ENCODE measurements at places on chromosomes 2 and 18. TPM values are rescaled to one million over a fixed set of nuclear protein-coding genes. Genes with fewer than 3 reads are reported as not detected.

Gene DPY30
- total RNA-seq = 43.4 TPM

Gene PTPRN
- total RNA-seq = not detected

Gene SULT1C4
- total RNA-seq = not detected

Gene DRC1
- total RNA-seq = not detected

Gene CDK5R2
- total RNA-seq = 0.12 TPM

Gene EMILIN1
- total RNA-seq = 0.52 TPM

Gene SIX2
- total RNA-seq = not detected

Gene ARL5A
- 54.1 TPM for total RNA-seq

Gene ST8SIA3
- total RNA-seq = not detected

Gene SERPINB12
- total RNA-seq = not detected

Gene TXNDC2
- 0.73 TPM for total RNA-seq

Gene UGT1A8
- total RNA-seq = not detected

All from B cell (primary cell).